ENCODE measurements at places on chromosomes 11 and 22. TPM values are rescaled to one million over a fixed set of nuclear protein-coding genes. Genes with fewer than 3 reads are reported as not detected.

GRCh38 chr11:2265854-2266585 is 4.4 kb downstream of the ASCL2 start:
- DNase-seq = no peak

DNA sequence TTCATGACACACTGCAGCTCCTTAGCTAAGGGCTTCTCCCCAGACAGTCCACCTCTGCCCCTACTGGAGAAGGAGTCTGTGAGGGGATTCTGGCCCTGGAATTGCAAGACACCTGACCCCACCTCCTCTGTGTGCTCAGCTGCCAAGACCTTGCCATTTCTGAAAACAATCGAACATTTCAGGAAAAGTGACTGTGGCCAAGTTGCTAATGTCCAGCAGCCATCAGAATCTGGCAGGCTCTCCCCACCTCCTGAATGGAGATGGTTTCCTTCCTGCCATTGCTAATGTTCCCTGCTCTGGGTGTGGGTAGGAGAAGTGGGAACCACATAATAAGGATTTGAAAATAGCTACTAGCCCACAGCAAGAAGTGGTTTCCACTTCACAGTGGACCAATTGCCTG is 127.2 kb upstream of the ALX4 start:
- DNase-seq = no peak

- no peak for DNase-seq
These were observed 3.1 kb downstream of the MIF start for GRCh38 chr22:23897320-23897719.

- peak; percentile 93 for DNase-seq
These were observed at the start of gene ZNF215 for GRCh38 chr11:6926208-6927029. Gene ZNF215, plus strand, starts transcription at chr11:6926426. Its CDS starts 5,847 bp downstream, at chr11:6932273.

Gene SLC22A8
- total RNA-seq = not detected

Gene HEPN1
- 0.28 TPM for total RNA-seq

Gene TENM4
- total RNA-seq = 5.6 TPM

All from posterior vena cava (tissue), 2 donors.